Stimulated activated CD4-positive, alpha-beta T cell treated with anti-CD3 and anti-CD28 coated beads, Interleukin-12 subunit alpha, Interleukin-12 subunit beta, amount 100 ng/mL, for 24 hours (primary cell): ENCODE measurements at places on chromosomes 11 and 22.

DNA sequence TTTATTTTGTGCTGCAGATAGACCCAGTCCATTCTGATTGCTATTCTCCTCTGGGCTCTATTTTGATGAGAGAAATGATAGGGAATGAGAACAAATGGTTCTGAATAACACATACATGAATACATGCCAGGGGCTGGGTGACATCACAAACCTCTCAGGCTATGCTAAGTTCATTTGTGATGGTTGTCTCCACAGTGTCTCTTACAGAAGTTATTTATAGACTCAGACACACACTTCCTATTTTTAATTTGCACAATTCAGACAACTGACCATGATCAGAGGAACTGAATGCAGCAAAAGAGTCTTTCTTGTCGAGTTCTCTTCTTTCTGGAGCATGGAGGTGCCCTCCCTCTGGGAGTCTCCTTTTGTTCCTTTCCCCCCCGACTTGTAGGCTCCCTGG is 991.7 kb downstream of the OPCML start:
- no peak for DNase-seq

GRCh38 chr22:39928536-39929520 is 27.9 kb downstream of the GRAP2 start:
- DNase-seq: no peak

GRCh38 chr11:11708256-11708655 is 86.5 kb upstream of the GALNT18 start:
- no peak for DNase-seq

DNA sequence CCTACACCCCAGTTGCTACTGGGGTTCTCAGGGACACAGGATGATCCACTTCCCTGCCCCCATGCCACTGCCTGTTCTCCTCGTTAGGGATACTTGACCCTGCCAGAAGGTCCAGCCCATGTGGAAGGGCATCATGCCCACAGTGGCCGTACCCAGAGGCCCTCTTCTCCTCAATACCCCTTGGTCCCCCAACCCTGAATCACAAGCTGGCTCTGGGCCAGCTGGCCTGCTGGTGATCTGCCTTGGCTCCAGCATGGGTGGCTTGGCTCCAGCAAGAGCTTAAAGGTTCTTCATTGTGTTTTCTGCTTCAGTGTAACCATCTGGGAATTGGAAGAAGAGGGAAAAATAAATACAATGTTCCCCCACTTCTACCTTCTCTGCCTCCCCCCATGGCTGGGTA is 11.1 kb upstream of the TPBGL start:
- no peak for DNase-seq

DNA sequence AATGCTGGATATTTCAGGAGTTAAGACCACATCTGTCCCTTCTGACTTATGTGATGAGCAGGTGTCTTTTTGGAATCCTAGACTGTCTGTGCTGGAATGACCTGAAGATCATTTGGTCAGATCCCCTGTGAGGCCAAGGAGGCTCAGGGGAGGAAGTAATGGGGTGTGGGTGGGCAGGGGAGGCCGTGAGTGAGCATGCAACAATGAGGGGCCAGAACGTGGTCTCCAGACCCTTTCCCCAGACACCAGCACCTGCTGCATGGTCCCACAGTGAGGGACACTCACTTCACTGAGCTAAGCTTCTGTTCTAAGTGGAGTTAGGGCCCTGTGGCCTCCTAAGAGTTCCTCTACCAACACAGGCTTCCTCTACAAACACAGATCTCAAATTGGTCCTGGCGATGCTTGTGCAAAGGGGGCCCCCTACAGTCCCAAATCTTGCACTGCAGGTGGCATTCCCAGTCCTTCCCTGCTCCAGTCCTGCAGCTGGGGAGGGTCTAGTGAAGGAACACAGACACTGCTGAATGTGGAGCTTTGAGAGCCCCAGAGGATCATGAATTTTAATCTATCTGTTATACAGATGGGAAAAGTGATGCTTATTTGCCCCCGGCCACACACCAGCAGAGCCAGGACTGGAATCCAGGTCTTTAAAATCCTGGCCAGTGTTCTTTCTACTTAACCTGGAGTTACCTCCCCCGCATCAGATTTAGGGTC is 7.4 kb downstream of the USP2 start:
- no peak for DNase-seq

- peak; percentile 38 for DNase-seq
These were observed 89.2 kb upstream of the CRTAM start for GRCh38 chr11:122749005-122749687.

DNA sequence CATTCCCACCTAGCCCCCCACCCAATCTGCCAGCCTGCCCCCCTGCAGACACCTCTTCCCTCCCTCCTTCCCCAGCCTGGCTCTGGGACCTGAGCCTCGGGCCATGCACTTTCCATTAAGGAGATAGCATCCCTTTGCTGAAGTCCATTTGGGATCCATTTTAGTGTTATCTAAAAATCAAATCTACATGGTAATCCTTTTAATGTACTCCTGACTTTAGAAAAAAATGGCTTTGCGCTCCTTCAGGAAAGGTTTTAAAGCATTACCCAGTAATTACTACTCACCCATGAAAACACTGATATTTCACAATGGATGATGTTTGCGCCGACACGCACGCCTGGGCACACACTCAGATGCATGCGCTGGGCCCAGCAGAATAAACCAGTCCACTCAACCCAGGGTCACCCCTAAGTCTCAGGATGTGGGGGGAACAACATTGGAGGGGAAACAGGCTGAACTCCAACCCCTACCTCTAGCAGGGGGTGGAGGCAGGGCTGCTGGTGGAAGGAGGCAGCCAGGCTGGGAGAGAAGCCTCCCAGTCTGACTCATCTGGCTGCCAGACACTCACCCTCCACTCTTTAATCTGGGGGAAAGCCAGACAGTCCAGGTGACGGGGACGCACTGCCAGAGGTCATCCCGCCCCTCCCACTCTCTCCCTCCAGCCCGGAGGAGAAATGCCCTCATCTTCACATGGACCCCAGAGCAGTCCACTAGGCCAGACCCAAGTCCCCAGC is 29.8 kb downstream of the LMO1 start:
- DNase-seq: no peak

DNA sequence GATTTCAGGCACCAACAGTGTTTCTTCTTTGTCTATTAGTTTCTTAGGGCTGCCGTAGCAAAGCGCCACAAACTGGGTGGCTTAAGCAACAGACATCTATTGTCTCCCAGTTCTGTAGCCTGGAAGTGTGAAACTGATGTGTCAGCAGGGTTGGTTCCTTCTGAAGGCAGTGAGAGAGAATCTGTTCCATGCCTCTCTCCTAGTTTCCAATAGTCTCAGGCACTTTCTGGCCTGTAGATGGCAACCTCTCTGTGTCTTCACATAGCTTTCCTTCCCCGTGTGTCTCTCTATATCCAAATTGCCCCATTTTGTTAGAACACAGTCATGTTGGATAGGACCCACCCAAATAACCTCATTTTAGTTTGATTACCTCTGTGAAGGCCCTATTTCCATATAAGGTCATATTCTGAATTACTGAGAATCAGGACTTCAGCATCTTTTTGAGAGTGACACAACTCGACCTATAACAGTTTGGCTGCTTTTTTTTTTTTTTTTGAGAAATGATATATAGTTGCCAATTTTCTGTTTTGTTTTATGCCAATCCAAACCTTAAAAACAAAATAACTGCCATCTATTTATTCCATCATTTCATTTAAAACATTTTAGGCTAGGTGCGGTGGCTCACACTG is 108.2 kb downstream of the SLC36A4 start:
- DNase-seq: no peak

DNA sequence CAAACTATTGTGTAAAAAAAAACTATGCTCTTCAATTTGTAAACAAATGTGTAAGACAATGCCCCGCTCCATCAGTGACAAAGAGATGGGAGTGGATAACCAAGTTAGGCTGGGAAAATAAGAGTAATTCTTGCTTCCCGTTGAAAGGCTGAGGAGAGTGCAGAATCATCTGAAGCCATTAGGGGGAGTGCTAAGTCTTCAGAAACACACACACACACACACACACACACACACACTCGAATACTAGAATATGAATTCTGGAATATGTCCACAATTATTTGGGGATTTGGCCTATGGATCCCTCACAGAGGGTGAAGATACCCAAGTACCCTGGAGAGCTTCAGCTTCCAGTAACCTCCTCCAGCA is 27.8 kb upstream of the ROBO3 start:
- DNase-seq: no peak

DNA sequence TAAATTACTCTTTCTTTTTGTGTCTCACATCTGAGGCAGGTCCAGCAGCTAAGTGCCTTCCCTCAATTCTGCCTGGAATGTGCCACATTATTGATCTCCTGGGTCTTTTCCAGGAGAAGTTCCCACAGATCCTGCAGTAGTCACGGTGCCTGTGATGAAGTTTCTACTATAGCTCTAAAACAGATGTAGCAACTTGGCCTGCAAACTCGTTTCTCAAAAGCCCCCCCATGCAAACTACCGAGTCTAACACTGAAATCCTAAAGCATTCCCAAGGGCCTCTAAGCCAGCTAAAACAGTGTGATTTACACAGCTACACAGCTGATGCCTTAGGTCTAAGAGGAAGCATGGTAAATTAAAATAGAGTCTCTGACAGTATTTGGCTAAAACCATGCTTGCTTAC is 54.3 kb downstream of the DDI1 start:
- DNase-seq: no peak

DNA sequence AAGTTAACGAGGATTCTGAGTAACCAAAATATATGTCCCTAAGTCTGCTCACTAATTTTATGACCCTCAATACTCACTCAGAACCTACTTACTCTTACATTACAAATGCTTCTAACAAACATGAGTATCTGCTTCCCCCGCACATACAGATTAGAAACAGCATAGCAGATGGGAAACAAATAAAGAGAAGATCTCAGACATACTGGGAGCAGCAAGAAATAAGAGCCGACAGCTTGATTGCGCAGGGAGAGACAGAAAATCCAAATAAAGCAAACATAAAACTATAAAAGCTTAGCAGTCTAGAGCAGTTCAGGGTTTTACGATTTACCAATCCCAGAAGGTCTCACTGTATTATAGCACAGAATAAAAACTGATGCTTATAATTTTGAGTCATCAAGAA is 89.1 kb upstream of the DBX1 start:
- no peak for DNase-seq

DNA sequence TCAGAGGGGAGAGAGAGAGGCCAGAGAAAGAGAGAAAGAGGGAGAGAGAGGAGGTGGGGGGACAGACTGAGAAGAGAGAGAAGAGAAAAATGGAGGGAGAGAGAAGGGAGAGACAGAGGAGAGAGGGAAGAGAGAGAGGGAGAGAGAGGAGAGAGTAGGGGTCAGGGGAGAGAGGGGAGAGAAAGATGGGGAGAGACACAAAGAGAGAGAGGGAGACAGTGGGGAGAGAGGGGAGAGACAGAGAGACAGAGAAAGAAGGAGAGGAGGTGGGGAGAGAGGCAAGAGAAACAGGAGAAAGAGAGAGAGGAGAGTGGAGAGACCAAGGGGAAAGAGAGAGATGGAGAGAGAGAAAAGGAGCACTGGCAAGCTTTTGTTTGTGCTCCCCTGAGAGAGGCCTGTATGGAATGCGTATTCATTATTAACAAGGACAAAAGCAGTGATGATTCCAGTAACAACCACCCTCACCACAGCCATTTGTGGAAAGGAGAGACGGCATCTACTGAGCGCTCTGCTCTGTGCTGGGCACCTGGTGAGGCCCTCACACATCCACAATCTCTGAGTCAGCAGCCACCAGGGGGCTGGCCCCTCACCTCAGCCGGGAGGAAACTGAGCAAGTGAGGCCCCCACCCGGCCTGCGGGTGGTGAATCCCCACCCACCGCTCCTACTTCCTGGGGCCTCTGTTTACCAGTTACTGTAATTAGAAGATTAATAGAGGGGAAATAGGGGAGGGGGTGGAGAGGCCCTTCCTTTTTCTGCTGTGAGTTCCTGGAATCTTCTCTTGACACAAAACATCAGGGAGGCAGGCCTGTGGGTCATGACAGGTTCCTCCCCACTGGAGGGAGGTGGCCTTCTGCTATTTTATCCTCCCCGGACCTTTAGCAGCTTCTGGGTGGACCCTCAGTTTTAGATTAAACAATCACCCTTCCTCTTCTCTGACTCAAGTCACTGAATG is 14.6 kb upstream of the MIAT start:
- DNase-seq: peak; percentile 70

- DNase-seq: no peak
These were observed 22.6 kb downstream of the TMEM218 start for GRCh38 chr11:125088576-125089455.

- no peak for DNase-seq
These were observed 145.9 kb downstream of the CEP164 start for GRCh38 chr11:117473481-117474091.

DNA sequence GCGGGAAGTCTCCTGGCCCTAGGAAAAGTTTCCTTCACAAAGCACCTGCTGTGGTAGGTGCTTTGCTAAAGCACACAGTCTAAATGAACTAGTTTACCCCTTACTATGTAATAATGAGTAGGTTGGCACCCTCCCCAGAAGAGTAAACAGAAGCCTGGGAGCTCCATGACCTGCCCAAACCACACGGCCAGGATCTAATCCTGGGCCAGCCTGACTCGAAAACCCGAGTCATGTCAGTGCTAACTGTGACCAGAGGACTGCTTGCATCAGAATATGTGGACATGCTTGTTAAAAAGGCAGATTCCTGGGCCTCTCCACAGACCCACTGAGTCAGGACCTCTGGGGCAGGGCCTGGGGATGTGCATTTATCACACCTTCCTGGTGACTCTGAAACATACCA is 67.7 kb downstream of the PANX1 start:
- no peak for DNase-seq

DNA sequence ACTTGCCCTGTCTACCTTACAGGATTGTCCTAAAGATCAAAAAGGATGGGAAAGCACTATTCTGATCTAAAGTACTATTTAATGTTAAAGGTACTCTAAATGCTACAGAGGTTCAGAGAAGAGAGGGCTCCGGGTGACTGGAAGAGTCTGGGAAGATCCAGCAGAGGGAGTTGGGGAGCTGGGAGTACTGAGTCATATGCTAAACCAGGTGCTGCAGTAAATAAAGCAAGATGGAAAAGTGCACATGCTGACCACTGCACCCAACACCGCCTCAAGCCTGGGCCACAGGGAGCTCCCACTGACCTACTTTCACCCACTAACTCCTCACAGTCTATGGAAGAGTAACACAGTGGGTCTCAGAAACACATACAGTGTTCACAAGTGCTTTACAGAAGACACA is 49.3 kb downstream of the WT1 start:
- DNase-seq: no peak
